ENCODE measurements at places on chromosomes 3 and 15.

DNA sequence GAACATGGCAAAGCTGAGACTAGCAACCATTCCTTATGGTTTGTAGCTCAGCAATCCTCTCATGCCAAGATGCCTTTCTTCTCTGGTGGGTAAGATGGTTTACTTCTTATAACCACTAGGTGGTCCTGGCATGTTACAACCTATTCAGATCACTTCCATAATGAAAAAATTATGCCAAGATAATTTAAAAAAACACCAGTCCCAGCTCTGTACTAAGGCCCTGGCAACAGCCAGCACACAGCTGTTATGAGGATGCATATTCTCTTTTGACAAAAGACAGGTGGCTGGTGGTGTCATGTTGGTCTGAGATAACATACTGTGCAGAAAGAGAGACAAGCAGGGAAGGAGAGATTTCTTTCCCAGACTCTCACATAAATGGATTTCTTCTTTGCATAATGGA, 65.7 kb upstream of the FRMD4B start:
- DNase-seq = no peak

DNA sequence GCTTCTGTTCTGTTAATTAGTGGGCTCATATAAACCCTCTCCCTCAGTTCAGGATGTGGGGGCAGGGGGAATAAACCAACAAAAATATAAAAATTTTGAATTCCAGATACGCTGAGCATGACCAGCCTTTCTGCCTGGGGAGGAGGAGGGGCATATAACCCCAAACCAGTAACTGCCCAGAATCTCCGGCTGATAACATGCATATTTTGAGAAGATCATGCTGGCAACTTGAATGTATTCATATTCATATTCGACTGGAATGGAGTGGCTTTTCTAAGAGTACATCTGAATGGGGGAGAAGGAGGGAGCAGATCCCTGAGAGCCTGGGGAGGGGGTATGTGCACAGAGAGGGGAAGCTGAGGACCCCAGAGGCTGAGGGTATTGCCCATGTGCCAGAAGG, 54.5 kb upstream of the LCTL start:
- no peak for DNase-seq

DNA sequence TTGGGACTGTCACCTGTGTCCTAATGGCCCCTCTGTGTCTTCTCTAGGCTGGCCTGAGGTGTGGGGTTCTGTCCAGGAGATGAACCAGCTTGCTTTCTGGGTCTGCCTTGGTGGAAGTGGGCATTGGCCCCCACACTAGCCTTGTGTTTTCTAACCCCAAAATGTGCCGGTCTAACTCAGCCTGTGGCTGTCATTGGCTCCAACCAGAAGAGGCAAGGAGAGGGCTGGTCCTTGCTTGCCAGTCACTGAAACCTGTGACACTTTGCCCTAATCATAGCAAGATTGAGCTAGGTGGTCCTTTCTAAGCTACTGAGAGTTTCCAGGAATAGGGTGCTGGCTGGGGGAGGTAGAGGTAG, 2.2 kb downstream of the C15orf39 start:
- no peak for DNase-seq

- no peak for DNase-seq
These were observed 466.2 kb upstream of the ADAMTS9 start for GRCh38 chr3:65153850-65154512.

All from ureter (tissue), 1 donor.